ENCODE measurements at places on chromosomes 4 and X.

- DNase-seq = no peak
These were observed 34.5 kb downstream of the ABCE1 start for GRCh38 chr4:145132511-145133098.

GRCh38 chrX:46876901-46877300, 35.3 kb upstream of the JADE3 start:
- DNase-seq = no peak

- peak; percentile 2 for DNase-seq
These were observed 4.9 kb downstream of the STATH start for GRCh38 chr4:70000711-70001110.

DNA sequence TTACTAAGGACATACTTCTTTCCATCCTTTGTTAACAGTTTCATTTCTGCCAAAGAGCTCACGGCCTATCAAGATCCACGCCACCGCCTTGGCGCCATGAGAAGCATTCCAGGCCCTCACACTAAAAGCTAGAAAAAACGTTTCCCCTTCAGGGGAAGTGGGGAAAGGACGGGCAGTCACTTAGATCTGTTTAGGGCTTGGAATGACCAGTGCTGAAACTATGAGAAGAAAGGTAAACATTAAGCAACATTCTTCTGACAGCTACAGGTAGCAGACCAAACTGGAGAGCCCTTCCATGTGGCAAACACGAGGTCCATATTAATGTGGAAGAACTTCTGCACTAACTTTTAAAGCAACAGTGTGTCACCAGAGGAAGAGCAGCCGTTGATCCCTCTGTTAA, 146.7 kb downstream of the SH3KBP1 start:
- DNase-seq = no peak

DNA sequence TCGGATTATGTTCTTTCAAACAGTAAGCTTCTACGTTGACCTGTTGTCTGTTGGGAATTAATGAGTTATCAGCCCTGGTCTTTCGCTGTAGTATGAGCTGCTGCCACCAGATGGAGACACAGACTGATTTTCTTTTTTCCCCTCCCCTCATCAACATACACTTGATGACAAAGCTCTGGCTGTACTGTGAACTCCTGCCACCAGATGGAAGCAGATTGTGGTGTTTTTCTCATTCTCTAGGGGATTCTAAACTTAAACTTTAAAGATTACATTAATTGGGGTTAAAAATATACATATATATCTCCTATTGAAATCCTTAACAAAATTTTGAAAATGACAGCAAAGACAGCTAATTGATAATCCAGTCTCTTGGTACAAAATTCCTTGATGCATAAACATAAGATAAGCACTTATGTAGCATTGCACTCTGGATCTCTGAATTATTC, 44.8 kb downstream of the SMS start:
- DNase-seq = peak; percentile 19

DNA sequence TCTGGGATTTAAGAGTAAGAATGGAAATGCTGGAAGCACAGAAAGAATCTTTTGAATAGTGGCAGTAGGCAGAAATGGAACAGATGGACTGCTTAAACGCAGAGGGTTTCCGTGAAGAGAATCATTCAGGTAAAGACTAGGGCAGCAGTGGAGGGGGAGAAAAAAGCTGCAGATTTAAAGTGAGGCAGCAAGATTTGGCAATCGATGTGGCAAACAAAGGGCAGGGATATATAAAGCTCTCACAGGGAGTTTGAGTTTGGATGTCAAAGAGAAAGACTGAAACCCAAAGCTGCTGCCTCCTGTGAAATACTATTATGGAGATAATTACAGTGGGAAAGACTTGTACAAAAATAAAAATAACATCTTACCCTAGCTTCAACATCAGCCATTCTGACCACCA, 384.0 kb downstream of the CENPC start:
- DNase-seq = no peak
